ENCODE measurements at places on chromosomes 16 and 17. TPM values are rescaled to one million over a fixed set of nuclear protein-coding genes. Genes with fewer than 3 reads are reported as not detected.
A peak's percentile ranks its signal among the peaks of the same experiment; 100 is the strongest.

DNA sequence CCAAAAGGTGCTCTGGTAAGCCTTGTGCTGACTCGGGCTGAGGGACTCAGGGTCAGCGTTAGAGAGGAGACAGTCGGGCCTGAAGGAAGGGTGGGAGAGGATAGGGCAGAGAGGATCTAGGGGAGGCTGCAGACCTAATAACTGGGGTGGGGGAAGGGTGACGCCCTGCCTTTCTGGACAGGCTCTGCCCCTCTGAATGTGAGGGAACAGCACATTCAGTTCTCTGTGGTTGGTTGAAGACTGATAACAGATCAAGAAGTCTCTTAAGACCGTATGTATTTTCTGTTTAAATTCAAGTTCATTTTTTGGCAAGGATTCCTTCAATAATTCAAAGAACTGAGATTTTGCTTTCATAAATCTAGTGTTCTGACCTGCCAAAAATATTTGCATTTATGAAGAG lies 56.2 kb upstream of the TEKT3 start:
- peaks cover 6% of the 10 kb centered on the region for H3K4me1 ChIP-seq
- H3K4me3 ChIP-seq: no peak overlapping the region
- peaks cover 4% of the 10 kb centered on the region for H3K27me3 ChIP-seq
- DNase-seq: no peak
- H3K27ac ChIP-seq: no peak overlapping the region

DNA sequence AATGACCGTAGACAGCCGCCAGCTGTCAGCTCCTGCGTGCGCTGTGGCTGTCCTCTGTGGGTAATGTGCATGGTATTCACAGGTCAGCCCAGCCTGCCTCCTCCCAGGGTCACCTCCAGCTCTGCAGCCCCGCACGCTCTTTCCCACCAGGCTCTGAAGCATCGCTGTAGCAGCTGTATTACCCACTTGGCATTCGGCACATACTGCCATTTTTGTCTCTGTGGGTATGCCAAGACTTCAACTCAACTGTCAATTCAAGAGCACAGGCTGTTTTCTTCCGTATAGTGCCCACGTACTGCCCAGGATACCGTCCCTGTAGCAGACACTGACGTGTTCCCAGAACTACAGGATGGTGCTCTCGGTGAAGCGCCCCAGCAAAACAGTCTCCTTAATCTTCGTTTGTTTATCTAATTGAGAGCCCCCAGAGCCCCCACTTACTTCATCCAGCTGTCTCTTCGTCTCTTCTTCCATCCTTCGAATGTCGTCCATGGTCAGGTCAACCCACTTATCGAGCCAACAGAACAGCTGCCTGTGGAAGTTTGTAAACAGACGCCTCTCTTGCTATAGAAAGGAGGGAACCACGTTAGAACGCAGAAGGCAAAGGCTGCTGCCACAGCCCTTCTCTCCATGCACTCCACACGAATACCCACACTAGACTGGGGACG lies 17.4 kb upstream of the INPP5K start:
- H3K27ac ChIP-seq: no peak overlapping the region
- H3K4me1 ChIP-seq: no peaks in the 10 kb centered on the region
- no peak for DNase-seq
- peaks cover 8% of the 10 kb centered on the region for H3K36me3 ChIP-seq

- no peak for DNase-seq
- H3K36me3 ChIP-seq: no peaks in the 10 kb centered on the region
- H3K27ac ChIP-seq: no peak overlapping the region
- H3K4me1 ChIP-seq: peaks cover 12% of the 10 kb centered on the region
Measured at GRCh38 chr16:26731729-26732128, 335.0 kb upstream of the C16orf82 start.

GRCh38 chr17:81189670-81190530 lies 23.9 kb upstream of the AATK start:
- no peaks in the 10 kb centered on the region for H3K36me3 ChIP-seq
- H3K4me1 ChIP-seq: no peaks in the 10 kb centered on the region
- DNase-seq: no peak
- no peak overlapping the region for H3K4me3 ChIP-seq

DNA sequence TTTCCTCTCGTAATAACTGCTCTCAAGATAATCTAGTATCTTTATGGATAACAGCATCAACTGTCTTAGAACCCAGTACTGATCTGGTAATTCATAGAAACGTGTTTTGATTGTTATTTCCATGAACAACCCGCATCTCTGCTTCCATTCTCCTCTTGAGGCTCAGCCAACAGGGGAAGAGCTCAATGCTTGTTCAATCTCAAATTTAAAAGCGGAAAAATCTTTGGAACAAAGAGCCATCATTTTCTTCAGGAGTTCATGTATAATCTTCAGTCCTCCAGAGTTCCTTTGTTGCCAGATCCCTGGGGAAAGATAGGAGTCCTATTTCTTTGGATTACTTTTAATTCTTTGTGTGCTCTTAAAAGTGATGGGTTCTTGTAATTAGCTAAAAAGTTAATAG lies 319.9 kb downstream of the GRIN2A start:
- H3K4me1 ChIP-seq: peaks cover 7% of the 10 kb centered on the region
- H3K36me3 ChIP-seq: no peaks in the 10 kb centered on the region
- no peak overlapping the region for H3K27ac ChIP-seq
- H3K27me3 ChIP-seq: peaks cover 3% of the 10 kb centered on the region
- no peak for DNase-seq
- H3K4me3 ChIP-seq: no peak overlapping the region

DNA sequence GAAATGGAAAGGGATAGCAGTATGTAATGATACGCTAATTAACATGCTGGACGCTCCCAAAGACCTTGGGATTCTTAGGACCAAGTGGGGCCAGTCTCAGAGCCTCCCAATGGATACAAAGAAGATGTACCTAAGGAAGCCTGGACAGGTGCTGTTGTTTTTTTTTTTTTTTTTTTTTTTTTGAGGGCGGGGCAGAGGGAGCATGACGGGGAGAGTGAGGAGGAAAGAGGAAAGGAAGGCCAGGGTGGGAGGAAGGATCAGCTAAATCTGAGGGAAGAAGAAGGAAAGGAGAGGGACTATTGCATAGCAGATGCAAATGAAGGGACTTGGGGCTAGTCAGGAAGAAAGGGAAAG lies 2.5 kb downstream of the VAMP2 start:
- no peaks in the 10 kb centered on the region for H3K27me3 ChIP-seq
- peaks cover 6% of the 10 kb centered on the region for H3K36me3 ChIP-seq
- no peak for DNase-seq
- peak overlapping the region; percentile 83 for H3K4me3 ChIP-seq

The TBC1D3I gene
- total RNA-seq: 0.24 TPM

DNA sequence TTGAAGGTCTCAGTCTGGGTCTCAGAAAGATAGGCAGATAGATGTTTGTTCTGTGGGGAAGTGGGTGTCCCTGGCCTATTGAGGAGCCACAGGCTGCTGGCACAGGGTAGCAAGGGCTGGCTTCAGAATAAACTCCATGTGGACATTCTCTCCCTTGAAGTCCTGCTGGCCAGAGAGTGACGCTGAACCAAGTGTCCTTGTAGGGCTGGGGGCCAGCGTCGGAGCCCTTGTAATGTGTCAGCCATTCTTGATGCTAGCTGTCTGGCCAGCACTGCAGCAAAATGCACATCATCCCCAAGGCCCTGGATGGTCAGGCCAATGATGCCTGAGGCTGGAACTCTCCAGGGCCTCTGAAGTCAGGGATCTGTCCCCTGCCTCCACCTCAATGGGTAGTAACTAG lies 103.3 kb downstream of the CCDC182 start:
- no peak overlapping the region for H3K4me3 ChIP-seq
- H3K36me3 ChIP-seq: peaks cover 8% of the 10 kb centered on the region
- H3K27ac ChIP-seq: no peak overlapping the region
- no peaks in the 10 kb centered on the region for H3K27me3 ChIP-seq
- peaks cover 15% of the 10 kb centered on the region for H3K4me1 ChIP-seq
- no peak for DNase-seq

All from type B pancreatic cell (in vitro differentiated cells).